ENCODE measurements at places on chromosomes 5 and 9. TPM values are rescaled to one million over a fixed set of nuclear protein-coding genes. Genes with fewer than 3 reads are reported as not detected.

Gene SECISBP2
- 23.8 TPM for total RNA-seq

Gene NHP2
- total RNA-seq: 146 TPM

Gene SLC6A19
- not detected for total RNA-seq

Gene TXN
- total RNA-seq: 341 TPM

Gene PIP5KL1
- total RNA-seq: 0.65 TPM

Gene CCNO
- total RNA-seq: 3.3 TPM

Gene UBLCP1
- total RNA-seq: 22.2 TPM

Gene SLC34A1
- not detected for total RNA-seq

Gene TMEM250
- 73.2 TPM for total RNA-seq

Gene PCDHB12
- total RNA-seq: 1.2 TPM

Data from renal cortical epithelial cell (primary cell).